ENCODE measurements at places on chromosomes 12 and 14. TPM values are rescaled to one million over a fixed set of nuclear protein-coding genes. Genes with fewer than 3 reads are reported as not detected.

GRCh38 chr14:65414961-65415589, 2.5 kb downstream of the FUT8 start:
- H3K27ac ChIP-seq: no peak overlapping the region
- H3K4me1 ChIP-seq: peaks cover 22% of the 10 kb centered on the region
- no peaks in the 10 kb centered on the region for H3K36me3 ChIP-seq
- H3K4me3 ChIP-seq: no peak overlapping the region

DNA sequence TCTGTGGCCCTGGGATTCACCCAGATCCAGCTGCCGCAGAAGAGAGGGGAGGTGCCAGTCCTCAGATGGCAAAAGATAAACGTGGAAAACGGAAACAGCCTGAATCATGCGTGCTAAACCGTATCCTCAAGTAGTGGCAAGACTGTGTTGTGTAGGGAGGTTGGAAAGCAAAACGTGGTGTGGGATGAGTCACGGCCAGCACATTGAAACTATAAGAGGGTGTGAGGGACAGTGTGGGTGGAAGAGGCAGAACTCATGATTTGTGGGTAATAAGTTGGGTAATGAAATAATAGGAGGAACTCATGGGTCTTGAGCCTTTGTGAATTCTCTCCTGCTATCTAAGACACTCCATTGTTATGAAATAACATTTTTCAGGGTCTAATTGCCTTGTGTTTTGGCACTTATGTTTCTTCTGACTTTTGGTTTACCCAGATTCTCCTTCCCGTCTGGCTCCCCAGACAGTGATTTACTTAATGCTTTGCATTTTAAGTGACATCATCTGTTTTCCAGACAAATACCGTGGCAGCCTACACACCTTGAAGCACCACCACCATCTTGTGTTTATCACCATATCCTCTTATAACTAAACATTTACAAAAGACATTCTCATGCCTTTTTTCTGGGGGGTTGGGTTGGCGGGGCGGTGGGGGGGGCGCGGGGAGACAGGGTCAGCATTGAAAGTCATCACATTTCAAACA, 62.3 kb upstream of the PTCSC3 start:
- no peaks in the 10 kb centered on the region for H3K27me3 ChIP-seq
- no peaks in the 10 kb centered on the region for H3K4me1 ChIP-seq
- H3K36me3 ChIP-seq: no peaks in the 10 kb centered on the region
- no peak for DNase-seq
- H3K27ac ChIP-seq: no peak overlapping the region

DNA sequence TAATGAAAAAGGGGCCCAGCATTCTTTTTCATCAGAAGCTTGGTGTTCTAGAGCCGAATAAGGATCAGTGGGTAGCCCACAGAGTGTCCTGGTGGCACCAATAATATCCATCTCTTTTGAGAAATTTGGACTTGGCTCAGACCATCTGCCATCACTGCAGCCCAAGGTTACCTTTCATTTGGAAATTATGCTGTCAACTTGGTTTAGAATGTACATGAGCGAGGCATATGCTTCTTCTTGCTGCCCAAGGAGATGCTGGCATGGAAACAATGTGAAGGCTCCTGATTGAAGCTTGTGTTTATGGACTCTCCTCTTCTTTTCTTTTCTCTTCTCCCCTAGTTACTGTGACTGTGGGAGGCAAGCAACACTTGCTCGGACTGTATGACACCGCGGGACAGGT, 50.0 kb downstream of the GPHB5 start:
- no peak for DNase-seq
- no peaks in the 10 kb centered on the region for H3K4me1 ChIP-seq
- H3K4me3 ChIP-seq: no peak overlapping the region
- H3K36me3 ChIP-seq: no peaks in the 10 kb centered on the region
- H3K27me3 ChIP-seq: no peaks in the 10 kb centered on the region

DNA sequence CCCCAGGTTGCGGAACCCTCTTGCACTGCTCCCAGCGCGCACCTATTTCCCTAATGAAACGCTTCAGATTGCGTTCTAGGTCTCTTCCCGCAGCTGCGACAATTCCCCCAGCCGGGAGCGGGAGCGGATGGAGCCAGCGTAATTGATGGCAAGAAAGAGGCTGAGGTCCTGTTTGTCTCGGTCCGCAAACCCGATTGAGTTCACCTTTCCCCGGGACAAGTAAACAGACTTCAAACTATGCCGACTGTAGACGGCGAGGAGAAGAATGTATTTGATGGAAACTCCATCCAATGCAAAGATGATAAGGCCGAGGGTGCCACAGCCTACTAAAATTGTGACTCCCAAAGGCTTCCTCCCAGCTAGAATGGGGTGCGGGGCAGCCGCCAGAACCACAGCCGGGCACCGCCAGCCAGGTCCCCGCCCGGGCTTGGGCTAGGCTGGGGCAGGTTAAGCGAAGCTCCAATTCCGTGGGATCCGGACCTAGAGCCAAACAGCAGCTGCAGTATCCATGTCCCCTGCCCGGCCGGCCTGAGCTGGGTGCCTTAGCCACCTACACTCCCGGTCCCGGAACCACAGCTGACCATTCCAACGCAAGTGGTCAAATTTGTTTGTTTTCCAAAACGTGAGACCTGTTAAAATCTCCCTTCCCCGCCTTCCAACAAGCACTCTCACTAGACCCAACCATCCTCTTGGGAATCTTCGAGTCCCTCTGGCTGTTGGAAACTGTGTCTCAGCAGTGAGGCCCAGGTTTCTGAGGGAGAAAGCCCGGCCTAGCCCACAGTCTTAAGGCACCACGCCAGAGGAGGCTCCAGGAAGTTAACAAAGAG, 5.5 kb downstream of the NKX2-1 start:
- no peaks in the 10 kb centered on the region for H3K36me3 ChIP-seq
- H3K27me3 ChIP-seq: peaks cover 41% of the 10 kb centered on the region
- H3K27ac ChIP-seq: no peak overlapping the region
- peaks cover 20% of the 10 kb centered on the region for H3K4me1 ChIP-seq
- no peak overlapping the region for H3K4me3 ChIP-seq

- no peaks in the 10 kb centered on the region for H3K4me1 ChIP-seq
- peak; percentile 22 for DNase-seq
- H3K27ac ChIP-seq: no peak overlapping the region
- no peaks in the 10 kb centered on the region for H3K27me3 ChIP-seq
- H3K4me3 ChIP-seq: no peak overlapping the region
Measured at GRCh38 chr14:104267895-104268294, 129.5 kb downstream of the KIF26A start.

DNA sequence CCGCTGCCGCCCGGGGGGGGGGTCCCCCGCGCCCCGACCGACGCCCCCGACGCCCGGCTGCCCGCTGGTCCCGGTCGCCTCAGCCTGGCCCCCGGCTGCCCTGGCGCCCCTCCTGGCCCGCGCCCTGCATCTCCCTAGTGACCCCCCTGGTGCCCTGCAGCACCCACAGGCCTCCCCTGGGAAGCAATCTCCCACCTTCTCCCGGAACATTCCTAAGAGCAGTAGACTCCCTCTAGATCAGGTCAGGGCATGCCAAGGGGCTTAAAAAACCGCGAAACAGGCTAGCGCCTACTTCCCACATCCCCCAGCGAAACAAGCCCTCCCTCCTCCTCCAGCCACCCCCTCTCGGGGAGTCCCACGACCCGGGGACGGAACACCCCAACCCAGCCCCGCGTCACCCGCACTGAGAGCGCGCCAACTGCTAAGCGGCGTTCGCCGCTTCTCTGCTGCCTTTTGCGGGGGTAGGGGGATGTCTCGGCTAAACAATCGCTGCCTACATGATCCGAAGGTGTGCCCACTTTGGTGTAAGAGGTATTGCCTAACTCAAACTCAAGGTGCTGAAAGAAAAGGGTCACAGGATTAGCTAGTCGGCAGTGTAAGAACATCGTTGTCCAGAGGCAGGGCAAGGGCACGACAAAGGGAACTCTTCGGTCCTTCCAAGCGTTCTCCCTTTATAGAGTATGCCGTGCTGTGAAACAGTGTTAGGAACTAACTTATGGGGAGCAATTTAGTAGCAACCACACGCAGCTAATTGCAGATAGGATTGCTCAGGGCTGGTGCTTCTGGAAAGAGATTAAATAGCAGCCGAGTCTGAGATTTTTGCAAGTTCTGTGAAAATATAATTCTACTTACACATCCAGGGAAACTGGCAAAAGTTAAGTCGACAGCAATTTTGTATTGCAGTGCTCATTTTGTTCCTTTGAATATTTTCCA, 619 bp upstream of the NTN4 start:
- H3K36me3 ChIP-seq: no peaks in the 10 kb centered on the region
- H3K27me3 ChIP-seq: no peaks in the 10 kb centered on the region
- H3K4me1 ChIP-seq: peaks cover 36% of the 10 kb centered on the region
- peak; percentile 36 for DNase-seq
- H3K27ac ChIP-seq: peak overlapping the region; percentile 75

GRCh38 chr14:103250874-103251273, 83.2 kb upstream of the EIF5 start:
- no peaks in the 10 kb centered on the region for H3K36me3 ChIP-seq
- H3K4me1 ChIP-seq: peaks cover 10% of the 10 kb centered on the region

GRCh38 chr12:51589060-51589459, 2.0 kb upstream of the SCN8A start:
- H3K36me3 ChIP-seq: no peaks in the 10 kb centered on the region
- H3K4me3 ChIP-seq: no peak overlapping the region
- H3K27me3 ChIP-seq: no peaks in the 10 kb centered on the region
- no peak overlapping the region for H3K27ac ChIP-seq
- no peak for DNase-seq

- H3K36me3 ChIP-seq: no peaks in the 10 kb centered on the region
- H3K27ac ChIP-seq: peak overlapping the region; percentile 87
- peaks cover 16% of the 10 kb centered on the region for H3K4me1 ChIP-seq
- no peaks in the 10 kb centered on the region for H3K27me3 ChIP-seq
Measured at GRCh38 chr12:39824505-39825212, 205.1 kb upstream of the ABCD2 start.

DNA sequence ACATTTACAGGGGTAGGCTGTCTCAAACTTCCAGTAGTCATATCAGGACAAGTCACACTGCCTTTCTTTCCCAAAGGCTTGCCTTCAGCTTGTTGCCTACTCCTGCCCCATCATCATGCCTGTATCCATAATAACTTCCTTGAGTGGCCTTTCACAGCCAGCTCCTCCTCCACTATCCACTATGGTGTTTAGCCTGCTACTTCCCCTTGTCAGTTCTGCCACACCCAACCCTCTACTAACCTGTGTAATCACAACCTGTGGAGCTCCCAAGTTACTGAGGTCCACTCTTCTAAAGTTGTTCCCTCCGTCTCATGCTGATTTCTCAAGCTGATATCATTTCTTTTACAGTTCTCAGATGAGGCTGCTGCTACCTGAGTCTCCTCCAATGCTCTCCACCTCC, 159.9 kb downstream of the BMP4 start:
- no peak overlapping the region for H3K4me3 ChIP-seq
- H3K36me3 ChIP-seq: no peaks in the 10 kb centered on the region
- H3K27me3 ChIP-seq: no peaks in the 10 kb centered on the region
- no peak overlapping the region for H3K27ac ChIP-seq
- no peak for DNase-seq

GRCh38 chr14:80523518-80524117, 312.3 kb upstream of the DIO2 start:
- DNase-seq: no peak
- no peaks in the 10 kb centered on the region for H3K36me3 ChIP-seq
- H3K27ac ChIP-seq: no peak overlapping the region
- H3K4me1 ChIP-seq: no peaks in the 10 kb centered on the region
- H3K4me3 ChIP-seq: no peak overlapping the region
- H3K27me3 ChIP-seq: no peaks in the 10 kb centered on the region

- H3K27ac ChIP-seq: no peak overlapping the region
- no peaks in the 10 kb centered on the region for H3K36me3 ChIP-seq
- H3K27me3 ChIP-seq: no peaks in the 10 kb centered on the region
- no peaks in the 10 kb centered on the region for H3K4me1 ChIP-seq
Measured at GRCh38 chr12:118429688-118430383, 53.5 kb downstream of the SUDS3 start.

GRCh38 chr12:122593910-122594309, 66.9 kb downstream of the KNTC1 start:
- DNase-seq: no peak
- H3K27ac ChIP-seq: no peak overlapping the region
- H3K4me1 ChIP-seq: no peaks in the 10 kb centered on the region

DNA sequence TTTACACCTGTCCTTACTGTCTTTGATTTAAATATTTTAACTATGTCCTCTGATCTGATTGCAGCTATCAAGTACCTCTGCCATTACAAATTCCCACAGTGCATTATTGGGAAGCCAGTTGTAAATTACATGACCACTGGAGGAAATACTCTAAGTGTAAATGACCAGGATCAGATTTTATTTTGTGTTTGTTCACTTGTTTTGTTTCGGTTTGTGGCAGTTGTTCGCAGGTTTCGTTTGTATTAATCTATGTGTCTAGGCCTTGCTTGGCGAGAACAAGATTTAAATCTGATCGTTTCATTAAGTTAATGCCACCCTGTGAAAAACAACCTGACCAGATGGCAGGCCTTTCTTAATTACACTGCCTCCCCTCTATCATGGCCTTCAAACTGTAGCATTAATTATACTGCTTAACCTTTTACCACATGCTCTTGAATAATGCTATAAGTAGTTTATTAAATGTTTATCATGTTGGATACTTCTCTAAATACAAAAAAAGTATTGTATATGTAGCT, 990.1 kb downstream of the TMTC2 start:
- DNase-seq: no peak
- no peaks in the 10 kb centered on the region for H3K4me1 ChIP-seq
- H3K27ac ChIP-seq: no peak overlapping the region
- H3K27me3 ChIP-seq: no peaks in the 10 kb centered on the region

DNA sequence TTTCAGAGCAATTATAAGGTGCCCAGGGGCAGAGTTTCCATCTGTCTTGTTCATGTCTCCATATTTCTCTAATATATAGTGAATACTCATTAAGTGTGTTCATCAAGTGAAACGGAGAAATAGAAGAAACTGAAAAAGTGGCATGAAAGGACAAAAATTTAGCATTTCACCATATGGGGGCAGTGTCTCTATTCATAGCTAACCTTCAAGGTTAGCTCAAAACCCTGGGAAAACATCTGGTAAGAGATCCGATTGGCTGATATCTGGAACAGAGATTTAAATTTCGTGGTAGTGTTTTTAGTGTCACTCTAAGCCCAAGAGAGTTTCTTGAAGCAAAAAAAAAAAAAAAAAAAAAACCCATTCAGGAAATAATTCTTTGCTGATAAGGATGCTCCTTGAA, 367.5 kb downstream of the DAD1 start:
- H3K4me1 ChIP-seq: no peaks in the 10 kb centered on the region
- no peak overlapping the region for H3K27ac ChIP-seq
- H3K36me3 ChIP-seq: no peaks in the 10 kb centered on the region
- no peaks in the 10 kb centered on the region for H3K27me3 ChIP-seq

The VRTN gene
- not detected for polyA plus RNA-seq

The PRR4 gene
- 2.2 TPM for polyA plus RNA-seq

The NKX2-1 gene
- not detected for polyA plus RNA-seq

The ZFP36L1 gene
- 80.8 TPM for polyA plus RNA-seq

The PTGDR gene
- polyA plus RNA-seq: 0.14 TPM

The NRDE2 gene
- 20.0 TPM for polyA plus RNA-seq

The GALNT6 gene
- 0.40 TPM for polyA plus RNA-seq

The KRT72 gene
- not detected for polyA plus RNA-seq

The RFX4 gene
- not detected for polyA plus RNA-seq

The SLC24A4 gene
- 0.07 TPM for polyA plus RNA-seq

The GOLGA3 gene
- polyA plus RNA-seq: 10.0 TPM

All from liver (tissue), 10 donors.